Lung (tissue), 17 donors: ENCODE measurements at places on chromosomes 2 and 18. TPM values are rescaled to one million over a fixed set of nuclear protein-coding genes. Genes with fewer than 3 reads are reported as not detected.

PRSS56 gene
- not detected for polyA plus RNA-seq

UGT1A6 gene
- 1.9 TPM for polyA plus RNA-seq

MEP1B gene
- not detected for polyA plus RNA-seq

DES gene
- polyA plus RNA-seq: 27.2 TPM

D2HGDH gene
- 32.2 TPM for polyA plus RNA-seq

ZC3H6 gene
- 1.1 TPM for polyA plus RNA-seq

GALR1 gene
- under 0.01 TPM for polyA plus RNA-seq

DLX1 gene
- polyA plus RNA-seq: not detected

TCF23 gene
- polyA plus RNA-seq: 0.01 TPM

MOCOS gene
- 2.4 TPM for polyA plus RNA-seq

CENPO gene
- 3.5 TPM for polyA plus RNA-seq

SCN9A gene
- polyA plus RNA-seq: 2.6 TPM

NEU4 gene
- 0.27 TPM for polyA plus RNA-seq

RAB31 gene
- 21.5 TPM for polyA plus RNA-seq

CD226 gene
- 3.0 TPM for polyA plus RNA-seq

RUFY4 gene
- 0.57 TPM for polyA plus RNA-seq

SLC5A7 gene
- 0.06 TPM for polyA plus RNA-seq

ZNF396 gene
- 2.4 TPM for polyA plus RNA-seq

NFU1 gene
- polyA plus RNA-seq: 49.0 TPM

R3HDM1 gene
- 5.4 TPM for polyA plus RNA-seq

SP140 gene
- 6.5 TPM for polyA plus RNA-seq
